ENCODE measurements at places on chromosomes 11 and 22.

DNA sequence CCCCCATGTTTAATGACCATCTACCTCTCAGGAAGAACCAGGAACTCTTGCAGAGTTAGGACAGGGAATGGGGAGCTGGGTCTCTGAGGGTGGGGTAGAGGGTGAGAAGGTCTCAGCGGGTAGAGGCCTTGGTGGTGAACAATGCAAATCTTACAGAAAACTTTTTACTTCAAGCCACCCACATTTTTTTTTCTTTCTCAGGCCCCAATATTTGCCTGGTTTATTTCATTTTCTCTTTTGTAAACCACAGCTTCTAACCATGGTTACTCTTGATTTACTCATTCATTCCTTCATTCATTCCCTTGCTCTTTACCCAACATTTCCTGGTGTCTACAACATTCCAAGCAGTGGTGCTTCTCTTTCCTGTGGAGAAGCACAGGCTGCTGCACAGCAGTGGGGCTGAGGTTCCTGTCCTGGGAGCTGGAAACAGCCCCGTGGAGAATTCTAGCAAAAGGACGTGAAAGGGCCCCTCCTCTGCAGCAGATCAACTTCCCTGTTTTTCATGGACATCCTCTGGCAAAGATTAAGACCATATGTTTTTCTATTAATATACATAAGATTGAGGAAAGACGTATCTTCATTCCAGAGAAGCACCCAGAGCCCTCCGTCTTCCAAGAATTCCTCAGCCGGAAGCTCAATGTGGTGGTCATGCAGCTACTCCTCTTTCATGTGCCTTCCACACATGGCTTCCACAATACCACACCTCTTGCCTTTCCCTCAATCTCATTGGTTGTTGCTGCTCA lies 224.4 kb upstream of the SESN3 start:
- no peak for DNase-seq

DNA sequence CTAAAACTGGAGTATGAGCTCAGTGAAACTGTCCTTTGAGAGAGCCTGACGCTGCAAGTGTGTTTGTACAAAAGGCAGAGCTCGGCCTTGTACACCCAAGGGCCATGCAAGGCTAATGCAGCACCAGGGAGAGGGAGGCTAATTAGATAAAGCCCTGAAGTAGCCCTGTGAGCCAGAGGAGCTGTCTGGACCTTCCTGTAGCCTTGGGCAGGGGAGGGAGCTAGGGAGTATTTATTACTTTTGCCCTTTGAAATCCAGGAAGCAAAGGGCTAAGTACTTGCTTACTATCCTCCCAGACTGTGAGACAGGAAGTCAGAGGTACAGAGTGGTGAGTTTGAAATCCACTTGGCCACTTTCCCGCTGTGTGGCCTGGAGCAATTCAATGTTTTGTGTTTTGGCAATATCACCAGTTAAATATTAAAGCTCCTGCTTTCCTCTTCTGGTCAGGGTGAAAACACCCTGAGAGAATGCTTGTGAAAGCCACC lies 10.2 kb upstream of the LDHA start:
- peak; percentile 94 for DNase-seq

DNA sequence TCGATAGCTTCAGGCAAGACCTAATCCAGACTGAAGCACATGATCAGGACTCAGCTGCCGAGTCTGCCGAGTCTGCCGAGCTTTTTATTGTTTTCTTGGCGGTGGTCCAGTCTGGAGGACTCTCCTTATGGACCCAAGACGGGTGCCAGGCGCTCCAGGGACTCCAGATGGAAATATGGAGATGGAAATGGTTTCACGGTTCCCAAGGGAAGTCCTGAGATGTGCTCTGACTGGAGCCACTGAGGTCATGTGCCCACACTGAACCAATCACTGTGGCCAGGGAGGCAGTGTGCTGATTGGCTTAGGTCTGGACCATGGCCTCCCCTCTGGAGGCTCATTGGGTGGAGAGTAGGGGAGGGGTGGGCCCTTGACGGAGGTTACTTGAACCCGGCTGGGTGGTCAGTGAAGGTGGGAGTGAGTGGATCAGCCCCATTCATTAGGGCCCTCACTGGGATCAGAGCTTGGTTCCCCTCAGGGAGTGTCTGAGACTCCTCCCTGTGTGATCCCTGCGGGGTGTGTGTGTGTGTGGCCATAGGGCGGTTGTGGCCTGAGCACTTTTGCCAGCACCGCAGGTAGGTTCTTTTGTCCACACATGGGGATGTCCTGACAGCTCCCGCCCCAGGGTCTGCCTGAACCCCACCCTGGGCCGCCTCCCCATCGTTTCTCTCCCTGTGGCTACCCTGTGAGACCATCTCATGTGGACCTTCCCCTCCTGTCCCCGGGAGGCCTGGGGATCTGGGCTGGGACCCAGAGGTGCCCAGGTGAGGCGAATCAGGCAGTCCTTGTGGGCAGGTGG lies 14.0 kb downstream of the RPS6KA4 start:
- DNase-seq, result no peak

- DNase-seq, result peak; percentile 34
These were observed 153.2 kb upstream of the E2F8 start for GRCh38 chr11:19393941-19394340.

GRCh38 chr11:123052901-123053721 lies 8.8 kb downstream of the HSPA8 start:
- DNase-seq, result peak; percentile 11

DNA sequence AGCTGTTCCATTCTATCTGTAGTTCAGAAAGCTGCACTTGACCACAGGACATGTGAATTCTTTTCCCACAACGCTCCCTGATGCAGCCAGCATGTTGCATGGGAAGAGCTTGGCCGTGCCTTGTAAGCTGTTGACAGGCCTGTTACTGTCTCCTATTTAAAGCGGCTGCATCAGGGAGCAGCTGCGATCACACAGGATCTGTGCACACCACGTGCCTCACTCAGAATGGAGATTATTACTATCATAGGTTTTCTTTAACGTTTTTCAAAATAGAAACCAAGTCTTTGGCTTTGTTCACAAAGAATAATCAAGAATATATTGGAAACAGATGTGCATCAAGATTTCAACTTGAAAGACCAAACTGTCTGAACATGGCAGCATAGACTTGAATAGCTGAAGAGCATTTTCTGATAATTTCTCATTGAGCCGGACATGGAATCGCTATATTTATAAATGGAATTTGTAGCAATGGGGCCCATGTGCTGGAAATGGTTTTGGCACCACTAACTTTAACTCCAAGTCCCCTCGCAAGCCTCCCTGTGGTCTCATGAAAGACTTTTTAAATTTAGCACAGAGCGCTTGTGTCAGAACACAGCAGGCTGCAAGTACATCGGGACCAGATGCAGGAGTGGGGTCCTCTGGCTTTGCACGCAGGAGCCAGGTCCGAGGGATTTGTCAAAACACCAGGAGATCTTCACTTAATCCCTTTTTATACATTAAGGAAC lies 40.8 kb upstream of the MYO18B start:
- no peak for DNase-seq
